Activated T-cell treated with anti-CD3 and anti-CD28 coated beads for 1 hour (primary cell): ENCODE measurements at places on chromosomes 5 and 9.
A peak's percentile ranks its signal among the peaks of the same experiment; 100 is the strongest.

DNA sequence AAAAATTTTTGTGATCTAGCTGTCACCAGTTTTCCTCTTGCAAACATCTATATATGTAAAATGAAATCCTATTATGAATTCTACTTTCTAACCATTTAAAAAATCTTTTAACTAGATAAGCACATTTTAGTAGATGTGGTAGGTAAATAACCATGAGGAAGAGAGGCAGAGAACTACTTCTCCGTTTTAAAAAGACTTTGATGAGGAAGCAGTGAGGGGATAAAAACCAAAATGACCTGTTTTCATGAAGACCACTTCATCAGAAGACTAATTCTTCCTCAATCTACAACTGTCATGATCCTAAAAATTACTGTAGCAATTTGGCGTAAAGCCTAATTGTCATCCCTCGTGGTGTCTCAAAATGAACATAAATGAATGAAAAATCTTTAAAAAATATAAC, 15.7 kb upstream of the ERBIN start:
- DNase-seq = no peak

GRCh38 chr9:120212853-120213200, 367.1 kb downstream of the CDK5RAP2 start:
- no peak for DNase-seq

- DNase-seq = no peak
Observed at GRCh38 chr9:134405527-134405926, 79.3 kb downstream of the RXRA start.

GRCh38 chr5:33153831-33154230, 286.9 kb upstream of the TARS1 start:
- DNase-seq = no peak

DNA sequence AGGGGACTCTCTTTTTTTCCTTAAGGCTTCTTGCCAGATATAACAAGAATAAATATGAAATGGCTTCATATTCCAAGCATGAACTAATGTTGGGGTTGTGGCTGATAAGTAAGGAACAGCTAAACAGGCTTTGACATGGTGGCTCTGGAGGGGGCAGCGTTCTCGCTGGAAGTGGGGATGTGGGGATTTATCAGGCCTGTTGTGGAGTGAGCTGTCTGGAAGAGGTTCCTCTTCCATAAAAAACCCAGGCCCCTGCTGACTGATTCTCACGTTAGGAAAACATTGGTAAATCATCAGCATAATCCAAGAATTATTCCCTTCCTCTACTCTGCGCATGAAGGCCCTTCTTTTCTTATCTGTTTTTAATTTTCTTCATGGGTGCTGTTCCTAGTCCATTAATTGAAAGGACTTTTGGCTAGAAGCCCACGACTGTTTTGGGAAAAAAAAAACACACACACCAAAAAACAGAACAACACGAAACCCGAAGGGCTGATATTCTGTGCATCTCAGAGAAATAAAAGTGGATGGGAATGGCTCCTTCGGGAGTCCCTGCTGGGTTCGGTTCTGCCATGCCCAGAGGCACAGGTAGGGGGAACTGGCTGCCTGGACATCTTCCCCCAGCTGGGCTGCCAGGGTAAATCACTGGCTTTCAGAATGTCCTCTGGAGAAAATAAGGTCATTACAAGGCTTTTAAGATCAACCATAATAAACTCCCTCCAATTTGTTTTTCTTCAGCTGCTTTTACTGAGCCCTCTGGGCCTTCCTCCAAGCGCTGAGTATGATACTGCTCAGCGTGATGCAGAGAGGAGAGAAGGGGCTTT, 297.0 kb downstream of the SLIT3 start:
- DNase-seq = no peak

- DNase-seq = no peak
Observed at GRCh38 chr9:694092-694402, 147.4 kb upstream of the DMRT1 start.

DNA sequence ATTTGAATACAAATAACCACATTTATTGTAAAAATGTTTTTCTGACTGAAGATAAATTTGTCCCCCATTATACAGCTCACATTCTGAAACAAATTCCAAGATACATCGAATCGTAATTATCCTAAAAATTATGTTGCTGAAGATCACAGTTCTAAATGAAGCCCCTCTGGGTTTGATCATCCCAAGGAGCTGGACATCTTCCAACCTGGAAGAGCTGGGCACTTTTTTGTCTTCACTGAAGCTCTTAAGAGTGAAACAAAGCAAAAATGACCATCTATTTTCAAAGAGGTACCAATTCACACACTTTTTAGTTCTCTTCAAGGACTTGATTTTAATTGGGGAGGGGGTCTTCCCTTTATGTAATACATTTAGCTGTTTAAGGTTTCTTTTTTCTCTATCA, 5.5 kb downstream of the CTNND2 start:
- no peak for DNase-seq

DNA sequence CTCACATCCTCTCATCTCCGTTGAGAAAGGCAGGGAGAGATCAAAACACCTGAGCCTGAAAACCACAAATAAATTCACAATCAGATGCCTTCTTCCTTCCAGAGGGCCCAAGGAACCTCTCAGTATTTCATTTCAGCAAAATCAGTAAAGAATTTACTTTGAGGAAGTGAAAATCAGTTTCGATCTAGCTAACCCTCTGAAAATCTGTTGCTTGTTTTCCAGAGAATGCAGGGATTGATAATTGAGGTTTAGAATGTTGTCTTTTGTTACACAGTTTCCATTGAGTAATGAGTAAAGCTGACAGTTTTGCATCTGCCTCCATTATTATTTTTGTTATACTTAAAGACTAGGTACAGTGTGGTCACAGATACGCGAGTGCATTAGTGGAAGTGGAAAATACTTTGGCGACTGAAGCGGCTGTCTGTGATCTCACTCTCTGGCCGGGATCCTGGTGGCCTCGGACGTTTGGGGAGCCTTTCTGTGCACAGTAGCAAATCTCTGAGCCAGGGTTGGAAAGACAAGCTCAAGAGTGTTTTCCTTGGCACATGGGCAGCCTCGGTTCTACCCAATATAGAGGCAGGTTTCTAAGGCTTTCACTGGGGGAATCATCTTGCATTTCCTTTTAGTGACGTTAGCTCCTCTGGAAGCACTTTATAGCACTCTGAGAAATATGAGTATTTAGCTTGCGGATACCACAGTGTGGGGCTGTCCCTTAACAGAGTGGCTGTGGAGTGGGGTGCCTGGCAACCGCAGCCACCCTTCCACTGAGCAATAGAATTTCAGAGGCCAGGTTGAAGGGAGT, 32.2 kb upstream of the ANGPTL2 start:
- no peak for DNase-seq

DNA sequence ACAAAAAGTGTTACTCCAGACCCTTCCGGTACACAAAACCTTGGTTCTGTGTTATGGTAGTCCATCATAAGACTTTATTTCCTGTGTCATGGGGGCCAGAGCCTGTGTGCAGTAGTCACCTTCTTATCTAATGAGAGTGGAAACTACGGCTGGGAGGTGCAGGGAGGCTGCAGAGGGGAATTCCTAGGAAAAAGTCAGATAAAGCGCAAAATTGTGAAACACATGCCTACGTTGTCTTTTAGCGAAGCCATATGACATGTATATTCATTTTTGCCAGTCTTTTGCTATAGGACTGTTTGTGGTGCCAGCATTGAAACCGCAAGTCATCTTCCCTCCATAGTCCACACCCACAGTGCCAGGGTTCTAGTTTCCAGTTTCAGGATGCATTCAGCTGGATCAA, 80.7 kb downstream of the PPARGC1B start:
- DNase-seq = no peak

- no peak for DNase-seq
Observed at GRCh38 chr5:170296935-170297588, 515 bp downstream of the LCP2 start.

DNA sequence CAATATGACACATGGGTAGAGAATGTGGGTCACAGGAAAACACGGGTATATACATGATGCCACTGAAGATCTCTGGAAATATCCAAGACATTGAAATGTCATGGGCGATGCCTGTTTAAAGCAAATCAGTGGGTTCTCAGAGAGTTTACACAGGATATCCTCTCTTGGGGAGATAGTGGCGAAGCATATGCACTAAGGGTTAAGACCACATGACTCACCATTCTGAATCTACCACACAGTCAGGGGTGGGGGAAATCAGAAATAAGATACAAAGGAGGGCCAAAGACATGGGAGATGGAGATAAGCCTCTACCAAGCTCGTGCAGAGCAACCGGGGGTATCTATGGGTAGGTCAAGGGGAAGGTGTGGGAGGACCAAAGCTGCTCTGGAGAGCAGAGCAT, 58.8 kb downstream of the SH3PXD2B start:
- no peak for DNase-seq

GRCh38 chr5:3954633-3955032, 359.0 kb downstream of the IRX1 start:
- DNase-seq = no peak

- peak; percentile 42 for DNase-seq
Observed at GRCh38 chr9:272251-273213, 57.9 kb downstream of the DOCK8 start.

GRCh38 chr5:140424135-140424534, 22.5 kb downstream of the ANKHD1 start:
- no peak for DNase-seq

- DNase-seq = no peak
Observed at GRCh38 chr5:1789834-1790471, 9.7 kb downstream of the MRPL36 start.

- no peak for DNase-seq
Observed at GRCh38 chr5:30106596-30106995, 1086.9 kb upstream of the CDH6 start.

- no peak for DNase-seq
Observed at GRCh38 chr5:125883223-125883622, 540.0 kb upstream of the GRAMD2B start.

- no peak for DNase-seq
Observed at GRCh38 chr9:96232539-96233241, 69.3 kb downstream of the HSD17B3 start.

DNA sequence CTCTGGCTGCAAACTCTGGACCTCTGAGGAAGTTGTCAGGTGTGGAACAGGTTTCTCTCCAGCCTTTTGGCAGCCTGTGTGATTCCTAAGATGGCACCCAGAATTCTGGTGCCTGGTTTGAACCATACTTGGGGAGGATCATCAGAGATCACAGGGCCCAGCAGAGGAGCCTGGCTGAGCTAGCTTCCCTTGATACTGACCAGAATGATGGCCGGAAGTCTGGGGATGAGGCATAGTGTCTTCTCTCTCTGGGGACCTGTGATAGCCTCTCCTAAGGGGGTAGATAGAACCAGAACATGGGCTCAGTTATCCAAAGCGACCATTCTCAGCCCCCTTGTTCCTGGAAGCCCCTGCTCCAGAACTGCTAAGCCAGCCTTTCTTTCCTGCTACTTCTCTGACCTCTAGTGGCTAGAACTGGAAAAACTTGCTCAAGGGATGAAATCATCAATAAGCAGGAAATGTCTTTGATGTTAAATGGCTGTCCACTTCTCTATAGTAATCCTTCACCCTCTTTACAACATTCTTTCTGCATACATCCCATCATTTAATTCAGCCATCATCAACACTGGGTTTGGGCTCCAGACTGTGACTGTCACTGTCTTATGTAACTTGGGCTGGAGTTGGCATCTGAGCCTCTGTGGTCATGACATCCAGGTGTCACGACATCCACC, 55.1 kb downstream of the C9orf152 start:
- DNase-seq = no peak

DNA sequence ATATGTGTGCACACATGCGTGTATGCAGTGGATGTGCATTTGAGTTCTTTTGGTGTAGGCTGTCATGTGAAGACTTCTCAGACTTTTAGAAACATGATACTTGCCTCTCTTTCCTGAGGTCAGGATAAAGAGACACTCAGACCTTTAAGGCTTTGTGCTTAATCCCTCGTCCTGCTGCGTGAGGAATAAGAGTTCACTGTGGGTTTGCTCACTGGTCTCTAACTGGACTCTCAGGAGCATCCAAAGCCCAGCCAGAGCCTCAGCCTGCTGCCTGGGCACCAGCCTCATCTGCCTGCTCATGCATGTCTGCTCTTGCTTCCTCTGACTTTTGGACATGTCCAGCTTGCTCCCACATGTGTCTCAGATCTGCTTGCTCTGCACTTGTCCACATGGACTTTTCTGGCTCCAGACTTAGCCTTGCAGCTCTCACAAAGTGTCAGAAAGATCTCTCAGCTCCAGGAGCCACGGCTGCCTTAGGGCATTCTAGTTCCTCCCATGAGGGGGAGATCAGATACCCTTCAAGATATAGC, 65.1 kb upstream of the ZNF366 start:
- DNase-seq = no peak

DNA sequence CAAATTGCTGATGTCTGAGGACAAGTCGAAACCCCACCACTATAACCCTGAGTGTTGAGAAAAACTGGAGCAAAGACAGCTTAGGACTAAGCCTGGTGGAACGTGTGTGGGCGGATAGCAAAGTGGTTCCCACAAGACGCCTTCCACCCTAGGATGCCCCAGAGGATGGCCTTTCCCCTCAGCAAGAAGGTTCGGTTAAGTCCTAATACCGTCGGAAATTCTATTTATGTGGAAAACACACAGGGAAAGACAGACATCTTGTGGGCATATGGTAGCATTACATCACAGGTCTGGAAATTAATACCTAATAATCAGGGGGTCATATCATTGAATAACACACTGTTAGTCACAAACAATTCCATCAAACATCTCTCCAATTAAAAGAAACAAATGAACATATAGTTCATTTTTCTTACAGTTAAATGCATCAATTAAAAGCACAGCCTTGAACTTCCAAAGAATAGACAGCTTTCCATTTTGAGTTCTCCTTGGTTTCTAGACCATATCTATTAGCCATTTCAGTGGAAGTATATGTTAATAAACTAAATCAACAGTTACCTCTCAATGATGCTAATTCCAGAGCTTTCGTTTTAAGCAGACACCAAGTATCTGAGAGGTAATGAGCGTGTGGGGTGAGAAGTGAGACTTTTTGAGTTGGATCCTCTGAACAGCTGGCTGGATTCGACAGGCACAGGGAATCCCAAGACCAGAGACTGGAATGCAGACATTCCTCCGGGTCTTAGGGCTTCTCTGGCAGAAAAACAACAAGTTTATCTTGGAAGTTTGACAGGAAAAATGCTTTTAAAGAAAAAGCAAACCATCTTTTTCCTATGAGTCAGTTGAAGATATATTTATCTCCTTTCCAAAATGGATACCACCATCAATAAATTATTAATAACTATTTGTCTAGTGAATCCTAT, 2.9 kb upstream of the ICE1 start:
- DNase-seq = no peak

- no peak for DNase-seq
Observed at GRCh38 chr9:714675-715074, 126.8 kb upstream of the DMRT1 start.

DNA sequence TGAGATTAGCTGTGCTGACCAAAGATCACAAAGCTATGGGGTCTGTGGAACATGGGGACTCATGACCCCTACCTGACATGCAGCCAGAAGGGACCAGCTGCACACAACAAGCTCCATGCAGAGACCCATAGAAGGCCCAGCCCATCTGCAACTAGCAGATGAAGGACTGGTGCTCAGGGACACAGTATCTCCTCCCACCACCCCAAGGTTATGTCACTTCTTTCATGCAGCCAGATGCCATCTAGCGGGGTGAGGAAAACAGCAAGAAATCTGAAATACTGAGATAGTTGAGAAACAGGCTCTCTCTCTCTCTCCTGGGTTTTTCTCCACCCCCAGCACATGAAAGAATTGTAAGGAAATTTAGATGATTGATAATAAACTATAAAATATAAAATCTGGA, 161.3 kb upstream of the DAPK1 start:
- no peak for DNase-seq

- no peak for DNase-seq
Observed at GRCh38 chr5:16690243-16690852, 73.6 kb upstream of the RETREG1 start.
